ENCODE measurements at places on chromosomes 5 and 9.

DNA sequence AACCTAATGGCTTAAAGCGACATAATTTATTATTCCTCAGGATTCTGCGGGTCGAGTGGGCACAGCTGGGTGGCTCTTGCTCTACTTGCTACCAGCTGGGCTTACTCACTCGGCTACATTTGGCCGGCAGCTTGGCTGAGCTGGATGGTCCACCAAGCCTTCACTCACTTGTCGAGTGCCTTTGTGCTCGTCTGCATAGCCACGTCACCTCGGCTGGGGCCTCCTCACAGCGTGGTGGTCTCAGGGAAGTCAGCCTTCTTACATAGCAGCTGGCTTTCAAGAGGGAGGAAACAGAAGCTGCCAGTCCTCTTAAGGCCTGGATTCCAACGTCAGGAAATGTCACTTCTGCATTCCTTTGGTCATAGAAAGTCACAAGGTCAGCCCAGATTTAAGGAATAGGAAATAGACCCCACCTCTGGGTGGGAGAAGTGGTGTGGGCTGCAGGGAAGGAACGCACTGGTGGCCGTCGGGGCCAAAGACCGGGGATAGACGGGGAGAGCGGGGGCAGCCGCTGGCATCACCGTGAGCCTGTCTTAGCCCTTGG lies 75.1 kb upstream of the RUFY1 start:
- DNase-seq: no peak

- no peak for DNase-seq
These were observed 4.7 kb upstream of the CFAP90 start for GRCh38 chr5:7855611-7856010.

DNA sequence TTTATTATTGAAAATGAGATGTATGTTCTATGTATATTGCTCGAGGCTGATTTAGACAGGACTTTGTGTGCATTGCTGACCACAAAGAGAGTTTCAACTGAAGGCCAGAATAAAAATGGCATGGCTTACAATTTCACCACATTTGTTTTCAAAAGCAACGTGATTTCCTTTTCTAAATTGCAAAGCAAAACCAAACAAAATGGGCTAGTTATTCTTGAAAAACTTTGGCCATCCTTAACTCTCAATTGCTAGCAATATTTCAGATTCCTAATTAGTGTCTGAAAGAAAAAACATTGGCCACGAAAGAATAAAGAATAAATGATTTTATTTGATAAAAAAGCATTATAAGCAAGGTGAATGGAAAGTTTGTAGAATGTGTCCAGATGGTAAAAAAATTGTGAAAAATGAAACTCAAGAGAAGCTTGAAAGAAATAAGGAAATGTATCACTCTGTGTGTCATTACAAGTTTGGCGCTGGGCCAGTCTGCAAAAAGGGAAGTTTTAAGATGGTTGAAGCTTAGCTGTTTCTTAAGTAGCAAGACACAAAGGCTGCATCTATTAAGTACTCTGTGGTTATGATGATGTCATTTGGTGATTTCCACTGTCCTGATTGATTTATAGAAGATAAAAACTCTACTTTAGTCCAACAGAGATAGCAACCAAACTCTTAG lies 89.2 kb upstream of the PRLR start:
- no peak for DNase-seq

- no peak for DNase-seq
These were observed 41.8 kb downstream of the LYRM7 start for GRCh38 chr5:131212471-131213021.

DNA sequence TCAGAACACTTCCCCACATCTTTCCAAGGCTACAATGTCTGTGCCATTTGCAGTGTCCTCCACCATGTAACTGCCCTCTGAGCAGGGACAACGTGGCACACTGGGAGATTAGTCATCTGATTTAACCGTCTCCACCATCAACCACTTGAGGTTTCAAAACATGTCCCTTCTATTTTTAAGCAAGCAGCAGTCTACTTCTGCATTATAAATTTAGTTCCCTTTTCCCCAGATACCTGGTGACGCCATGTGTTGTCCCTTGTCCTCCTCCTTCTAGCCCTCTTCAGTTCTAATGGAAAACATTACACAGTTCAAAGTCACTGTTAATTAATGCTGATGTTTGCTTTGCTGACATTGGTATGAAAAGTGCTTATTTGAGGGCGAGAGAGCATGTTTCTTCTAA lies 52.8 kb downstream of the ATP10B start:
- DNase-seq: no peak
